Stimulated activated CD8-positive, alpha-beta memory T cell treated with anti-CD3 and anti-CD28 coated beads, Interleukin-4, amount 100 ng/mL, for 48 hours (primary cell): ENCODE measurements at places on chromosomes 2 and 18.
A peak's percentile ranks its signal among the peaks of the same experiment; 100 is the strongest.

GRCh38 chr2:14140009-14140550 is 492.4 kb upstream of the LRATD1 start:
- no peak for DNase-seq

GRCh38 chr2:44244135-44244871 is 31.0 kb upstream of the SLC3A1 start:
- peak; percentile 58 for DNase-seq

GRCh38 chr18:46481048-46481846 is 175.8 kb downstream of the LOXHD1 start:
- peak; percentile 69 for DNase-seq

DNA sequence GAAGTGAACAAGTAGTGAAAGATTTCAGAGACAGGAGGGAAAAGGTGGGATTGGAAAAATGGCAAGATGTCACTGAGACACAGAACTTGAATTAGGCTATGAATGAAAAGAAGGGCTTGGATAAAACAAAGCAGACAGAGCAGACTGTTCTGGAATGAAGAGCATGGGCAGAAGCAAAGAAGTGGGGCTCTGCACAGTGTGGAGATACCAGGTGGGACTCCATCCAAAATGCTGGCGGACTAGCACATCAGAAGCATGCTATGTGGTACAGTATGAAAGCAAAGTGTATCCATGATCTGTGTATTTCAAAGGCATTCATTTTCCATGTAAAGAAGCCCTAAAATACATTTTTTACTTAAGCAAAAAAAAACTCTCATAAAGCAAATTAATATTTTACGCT is 410.8 kb upstream of the LYPD1 start:
- no peak for DNase-seq

DNA sequence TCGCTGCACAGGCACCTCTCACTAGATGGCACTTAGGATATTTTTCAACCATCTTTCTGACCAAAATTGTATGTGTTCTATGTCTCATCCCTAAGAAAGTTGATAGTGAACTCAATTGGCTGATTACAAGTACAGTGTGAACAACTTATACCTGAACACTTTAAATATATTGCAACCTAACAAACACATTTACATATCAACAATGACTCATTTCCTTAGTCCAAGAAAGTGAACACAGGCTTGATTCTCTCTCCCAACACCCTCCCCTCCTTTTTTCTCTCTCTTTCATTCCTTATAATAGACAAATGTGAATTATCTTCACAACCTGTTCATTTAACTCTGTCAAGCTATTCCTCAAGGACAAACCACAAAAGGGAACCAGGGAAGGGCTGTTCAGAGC is 192.0 kb downstream of the SLC8A1 start:
- no peak for DNase-seq

- DNase-seq: peak; percentile 32
Measured at GRCh38 chr2:121810959-121811853, 55.8 kb downstream of the TSN start.

- DNase-seq: no peak
Measured at GRCh38 chr2:200168641-200169555, 137.6 kb upstream of the SPATS2L start.

DNA sequence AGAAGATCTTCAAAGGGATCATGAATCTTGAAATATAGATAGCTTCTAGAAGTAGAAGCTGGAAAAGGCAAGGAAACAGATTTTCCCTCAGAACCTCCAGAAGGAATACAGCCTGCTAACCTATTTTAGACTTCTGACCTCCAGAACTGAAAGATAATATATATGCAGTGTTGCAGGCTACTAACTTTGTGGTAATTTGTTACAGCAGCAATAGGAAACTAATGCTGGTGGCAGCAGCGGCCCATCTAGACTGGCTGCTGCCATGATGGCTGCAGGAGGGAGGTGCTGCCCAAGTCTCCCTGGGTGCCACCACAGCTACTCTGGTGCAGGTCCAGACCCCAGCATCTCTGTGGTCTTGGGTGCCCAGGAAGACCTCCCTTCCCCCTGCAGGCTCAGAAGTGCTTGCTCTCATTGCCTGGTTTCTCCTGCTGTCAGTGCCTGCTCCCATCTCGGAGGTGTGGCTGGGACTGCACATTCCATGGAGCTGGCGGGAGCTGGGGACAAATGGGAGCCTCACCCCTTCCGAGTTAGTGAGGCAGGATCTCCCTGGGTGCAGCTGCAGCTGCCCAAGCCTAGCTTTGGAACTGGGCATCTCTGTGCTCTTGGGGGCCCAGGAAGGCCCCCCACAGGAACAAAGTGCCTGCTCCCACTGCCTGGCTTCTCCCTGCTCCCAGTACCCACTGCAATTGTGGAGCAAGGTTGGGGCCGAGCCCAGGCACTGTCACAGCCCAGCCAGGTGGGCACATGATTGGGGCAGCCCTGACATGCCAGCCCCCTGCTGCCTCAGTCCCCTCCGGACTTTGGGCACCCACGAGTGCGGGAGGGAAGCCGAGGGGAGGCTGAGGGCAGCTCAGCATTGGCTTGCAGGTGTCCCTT is 18.1 kb upstream of the CCDC88A start:
- no peak for DNase-seq

GRCh38 chr2:150572961-150573395 is 85.5 kb upstream of the RND3 start:
- no peak for DNase-seq

- DNase-seq: no peak
Measured at GRCh38 chr2:180876506-180876905, 103.9 kb upstream of the UBE2E3 start.

- no peak for DNase-seq
Measured at GRCh38 chr2:219944866-219945265, 317.4 kb downstream of the SLC4A3 start.

DNA sequence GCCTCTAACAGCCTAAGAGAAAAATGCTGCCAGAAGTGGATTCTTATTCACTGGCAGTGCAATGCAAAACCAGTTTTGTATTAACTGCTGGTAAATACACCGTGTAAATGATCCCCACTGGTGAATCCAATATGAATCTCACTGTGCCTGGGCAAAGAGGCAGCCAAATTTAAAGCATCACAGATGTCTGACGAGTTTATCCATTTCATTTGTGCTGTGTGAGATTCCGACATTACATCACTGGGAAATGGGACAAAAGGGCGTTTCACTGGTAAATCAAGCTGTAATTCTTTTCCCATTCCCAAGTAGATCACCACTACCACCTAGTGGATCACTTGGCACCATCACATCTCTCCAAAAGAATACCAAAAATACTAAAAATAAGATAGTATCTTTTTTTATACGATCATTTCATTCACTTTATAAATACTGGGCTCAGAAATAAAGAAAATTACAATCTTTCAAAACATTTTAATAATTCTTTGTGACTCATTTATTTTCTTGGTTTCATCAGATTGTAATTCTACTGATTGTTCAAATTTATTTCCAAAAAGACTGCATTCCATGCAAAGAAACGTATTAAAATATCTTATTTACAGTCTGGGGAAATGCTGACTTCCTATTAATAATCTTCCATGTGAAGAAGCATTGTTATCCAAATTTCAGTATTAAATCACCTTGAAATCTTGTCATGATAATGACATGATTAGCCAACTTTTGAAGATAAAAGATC is 125.6 kb downstream of the GRB14 start:
- DNase-seq: no peak

GRCh38 chr2:158255257-158255656 is 153.6 kb downstream of the UPP2 start:
- no peak for DNase-seq
